SK-N-SH (cell line): ENCODE measurements at places on chromosomes 4 and X. TPM values are rescaled to one million over a fixed set of nuclear protein-coding genes. Genes with fewer than 3 reads are reported as not detected.

DNA sequence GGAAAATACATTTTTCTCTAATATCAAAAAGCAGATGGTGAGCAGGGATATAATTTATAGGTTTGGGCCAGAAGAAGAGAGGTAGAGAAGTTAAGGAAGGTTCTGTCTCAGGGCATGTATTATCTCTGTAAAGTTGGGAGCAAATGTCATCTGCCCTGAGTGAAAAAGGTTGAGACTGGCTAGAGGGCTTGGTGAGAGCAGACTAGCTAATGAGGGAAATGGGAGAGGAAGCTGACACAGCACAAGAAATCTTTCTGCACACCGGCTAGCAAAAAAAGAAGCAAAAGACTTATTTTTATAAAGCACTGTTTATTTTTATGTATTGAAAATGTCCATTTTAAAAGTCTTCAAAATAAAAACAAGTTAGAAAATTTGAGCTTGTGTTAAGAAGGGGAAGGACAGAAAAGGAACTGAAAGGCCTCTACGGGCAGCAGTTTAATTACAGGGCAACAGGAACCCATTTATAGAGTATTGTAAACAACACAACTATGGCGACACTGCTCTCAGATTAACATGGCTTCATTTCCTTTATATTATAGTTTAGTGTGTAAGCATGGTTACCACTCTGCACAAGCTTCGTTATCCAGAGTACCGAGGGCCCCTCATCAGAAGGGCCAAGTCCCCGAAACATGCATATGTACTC lies 17.4 kb downstream of the CD40LG start:
- no peak for DNase-seq

GRCh38 chr4:148434075-148434773 lies 8.0 kb downstream of the NR3C2 start:
- DNase-seq, result no peak

- peak; percentile 91 for DNase-seq
These were observed 5.0 kb downstream of the UVSSA start for GRCh38 chr4:1351854-1352566.

Gene TIGD4
- 0.13 and 0.28 TPM in 2 replicates for polyA plus RNA-seq

Gene F8A2
- polyA plus RNA-seq, result not detected in 2 replicates

Gene NOCT
- polyA plus RNA-seq, result 3.8 TPM in 2 replicates
